ENCODE measurements at places on chromosomes 2 and 18.

- DNase-seq, result no peak
These were observed 67.3 kb downstream of the CLHC1 start for GRCh38 chr2:55164534-55165480.

DNA sequence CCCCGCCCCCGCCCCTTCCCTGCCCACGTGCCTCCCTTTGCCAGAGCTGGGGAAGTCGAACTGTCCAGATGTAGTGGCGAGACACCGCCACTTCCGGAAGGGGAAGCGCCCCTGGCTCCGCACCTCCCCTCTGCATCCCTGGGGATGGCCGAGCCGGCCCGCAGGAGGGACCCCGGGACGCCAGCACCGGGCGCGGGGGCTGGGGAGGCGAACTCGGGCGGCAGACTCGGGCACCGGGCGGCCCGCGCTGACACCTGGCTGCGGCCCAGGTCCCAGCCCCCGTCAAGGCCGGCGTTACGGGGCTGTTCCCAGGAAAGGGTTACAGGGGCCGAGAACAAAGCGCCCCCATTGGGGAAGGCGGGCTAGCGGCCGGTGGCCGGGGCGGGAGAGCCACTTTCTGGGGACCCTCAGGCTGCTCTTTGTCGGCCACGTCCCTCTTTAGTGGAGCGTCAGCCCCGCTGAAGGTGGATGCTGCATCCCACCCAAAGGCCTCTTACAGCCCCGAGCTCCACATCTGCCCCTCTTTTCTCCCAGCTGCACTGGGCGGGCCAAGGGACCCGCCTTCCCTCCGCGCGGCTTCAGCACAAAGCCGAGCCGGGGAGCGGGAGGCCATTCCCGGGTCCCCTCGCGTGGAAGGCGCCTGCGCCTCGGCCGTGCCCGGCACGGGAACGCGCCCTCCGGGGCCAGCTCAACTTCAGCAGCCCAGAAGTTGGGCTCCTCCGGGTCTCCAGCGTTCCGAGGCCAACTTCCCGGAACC, 1.3 kb downstream of the SDC1 start:
- DNase-seq, result no peak

DNA sequence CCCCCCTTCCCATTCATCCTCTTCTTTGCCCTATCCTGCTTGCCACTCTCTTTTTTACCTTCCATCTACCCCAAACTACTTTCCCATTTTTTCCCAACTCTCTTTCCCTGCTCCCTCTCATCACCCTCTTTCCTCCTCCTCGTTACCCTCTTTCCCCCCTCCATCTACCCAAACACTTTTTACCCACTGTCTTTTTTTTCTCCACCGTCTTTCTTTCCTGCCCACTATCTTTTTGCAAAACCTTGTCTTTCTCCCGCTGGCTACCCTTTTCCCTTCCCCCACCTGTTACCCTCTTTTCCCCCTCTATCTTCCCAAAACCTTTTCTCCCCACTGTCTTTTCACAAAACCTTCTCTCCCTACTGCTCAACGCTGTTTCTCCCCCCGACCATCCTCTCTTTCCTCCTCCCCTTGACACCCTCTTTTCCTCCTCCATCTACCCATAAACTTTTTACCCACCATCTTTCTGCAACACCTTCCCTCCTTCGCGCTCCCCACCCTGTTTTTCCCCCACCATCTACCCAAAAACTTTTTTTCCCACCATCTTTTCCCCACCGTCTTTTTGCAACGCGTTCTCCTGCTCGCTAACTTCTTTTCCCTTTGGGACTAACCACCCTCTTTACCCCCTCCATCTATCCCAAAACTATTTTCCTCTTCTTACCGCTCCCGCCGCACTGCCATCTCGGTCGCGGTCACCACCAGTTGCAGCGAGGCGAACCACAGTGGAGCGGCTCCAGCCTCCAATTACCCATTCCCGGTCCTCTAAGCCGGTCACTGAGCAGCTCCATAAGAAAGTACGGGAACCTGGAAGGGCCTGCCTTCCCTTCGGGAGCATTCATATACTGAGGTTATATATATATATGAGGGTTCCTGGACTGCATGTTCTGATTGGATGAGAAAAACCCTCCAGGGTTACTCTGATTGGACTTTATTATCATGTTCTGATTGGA, 15.0 kb downstream of the CCDC74A start:
- DNase-seq, result no peak

DNA sequence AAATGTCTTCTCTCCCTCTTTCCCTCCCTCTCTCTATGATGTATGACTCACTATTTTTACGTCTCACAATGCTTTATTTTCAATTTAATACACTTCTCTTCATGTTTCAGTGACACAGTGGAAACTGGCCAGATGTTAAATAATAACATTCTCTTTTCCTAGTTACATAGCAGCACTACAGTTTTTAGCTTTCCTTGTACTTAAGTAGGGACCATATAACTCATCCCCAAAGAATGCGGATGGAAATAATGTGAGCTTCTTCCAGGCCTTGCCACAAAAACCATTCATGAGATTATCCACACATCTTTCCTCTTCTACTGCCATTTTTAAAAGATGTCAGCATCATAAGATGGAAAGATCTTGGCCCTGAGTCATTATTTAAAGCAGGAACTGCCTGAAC, 789.4 kb downstream of the LRP1B start:
- DNase-seq, result no peak

DNA sequence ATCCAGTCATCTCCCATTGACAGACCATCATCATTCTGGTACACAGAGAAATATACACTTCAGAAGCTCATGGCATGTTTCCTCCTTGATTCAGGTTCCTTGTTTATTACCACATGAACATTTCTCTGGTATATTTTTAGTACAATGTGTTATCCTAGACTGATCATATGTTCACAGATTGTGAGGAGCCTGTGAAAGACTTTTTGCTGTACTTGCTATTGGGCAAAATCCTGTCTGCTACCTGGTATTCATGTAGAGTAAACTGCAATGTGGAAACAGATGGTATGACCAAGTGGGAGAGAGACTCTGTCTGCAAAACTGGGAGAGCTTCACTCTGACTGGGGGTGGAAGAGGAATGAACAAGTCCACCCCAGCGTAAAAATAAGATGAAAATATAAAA, 657.2 kb downstream of the IRS1 start:
- no peak for DNase-seq

DNA sequence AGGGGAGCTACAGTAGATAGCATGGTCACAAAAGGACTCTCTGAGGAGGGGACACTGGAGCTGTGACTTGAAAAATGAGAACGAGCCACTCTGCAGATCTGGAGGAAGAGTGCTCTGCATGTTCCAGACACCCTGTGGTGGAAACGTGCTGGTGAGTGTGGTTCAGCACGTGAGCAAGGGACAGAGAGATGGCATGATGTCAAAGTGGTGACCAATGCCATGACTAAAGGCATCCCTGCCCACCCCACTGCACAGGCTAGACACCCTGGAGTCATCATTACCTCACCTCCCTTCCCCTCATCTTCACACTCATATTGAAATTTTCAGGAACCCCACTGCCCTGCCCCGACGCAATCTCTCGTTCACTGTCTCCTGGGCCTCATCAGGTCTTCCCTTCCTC, 56.5 kb downstream of the SLC4A5 start:
- no peak for DNase-seq

GRCh38 chr18:58649966-58650816, 21.1 kb upstream of the MALT1 start:
- DNase-seq, result no peak

GRCh38 chr2:115505331-115505730, 1062.9 kb downstream of the DPP10 start:
- no peak for DNase-seq

- no peak for DNase-seq
These were observed 29.7 kb downstream of the NAB1 start for GRCh38 chr2:190678444-190679162.

DNA sequence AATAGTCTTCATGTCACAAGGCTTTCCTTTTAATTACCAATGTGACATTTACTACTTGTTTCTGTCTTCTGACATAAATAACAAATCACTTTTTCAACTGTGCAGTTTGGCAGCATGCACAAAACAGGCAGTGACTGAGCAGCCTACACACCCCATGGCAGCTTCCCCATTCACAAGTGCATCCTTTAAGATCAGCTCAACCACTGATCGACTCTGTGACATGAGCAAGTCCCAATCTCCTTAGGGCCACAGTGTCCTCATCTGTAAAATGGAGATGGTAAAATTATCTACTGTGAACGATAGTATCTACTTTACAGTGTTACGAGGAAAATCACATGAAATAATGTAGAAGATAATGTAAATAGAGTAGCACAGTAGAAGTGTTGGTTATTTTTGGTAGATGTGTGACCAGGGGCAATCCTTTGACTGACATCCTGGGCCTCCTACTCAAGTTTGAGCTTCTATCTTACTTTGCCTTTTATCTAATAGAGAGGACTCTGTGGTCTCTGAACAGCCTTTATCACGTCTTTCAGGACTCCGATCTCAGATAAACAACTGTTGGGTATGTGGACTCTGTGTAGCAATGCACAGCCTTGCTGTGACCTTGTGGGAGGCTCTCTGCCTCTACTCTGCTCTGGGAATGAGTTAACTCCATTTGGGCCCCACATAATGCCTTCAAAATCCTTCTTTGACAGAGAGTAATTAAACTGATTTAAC, 120.6 kb downstream of the PIGN start:
- DNase-seq, result no peak

DNA sequence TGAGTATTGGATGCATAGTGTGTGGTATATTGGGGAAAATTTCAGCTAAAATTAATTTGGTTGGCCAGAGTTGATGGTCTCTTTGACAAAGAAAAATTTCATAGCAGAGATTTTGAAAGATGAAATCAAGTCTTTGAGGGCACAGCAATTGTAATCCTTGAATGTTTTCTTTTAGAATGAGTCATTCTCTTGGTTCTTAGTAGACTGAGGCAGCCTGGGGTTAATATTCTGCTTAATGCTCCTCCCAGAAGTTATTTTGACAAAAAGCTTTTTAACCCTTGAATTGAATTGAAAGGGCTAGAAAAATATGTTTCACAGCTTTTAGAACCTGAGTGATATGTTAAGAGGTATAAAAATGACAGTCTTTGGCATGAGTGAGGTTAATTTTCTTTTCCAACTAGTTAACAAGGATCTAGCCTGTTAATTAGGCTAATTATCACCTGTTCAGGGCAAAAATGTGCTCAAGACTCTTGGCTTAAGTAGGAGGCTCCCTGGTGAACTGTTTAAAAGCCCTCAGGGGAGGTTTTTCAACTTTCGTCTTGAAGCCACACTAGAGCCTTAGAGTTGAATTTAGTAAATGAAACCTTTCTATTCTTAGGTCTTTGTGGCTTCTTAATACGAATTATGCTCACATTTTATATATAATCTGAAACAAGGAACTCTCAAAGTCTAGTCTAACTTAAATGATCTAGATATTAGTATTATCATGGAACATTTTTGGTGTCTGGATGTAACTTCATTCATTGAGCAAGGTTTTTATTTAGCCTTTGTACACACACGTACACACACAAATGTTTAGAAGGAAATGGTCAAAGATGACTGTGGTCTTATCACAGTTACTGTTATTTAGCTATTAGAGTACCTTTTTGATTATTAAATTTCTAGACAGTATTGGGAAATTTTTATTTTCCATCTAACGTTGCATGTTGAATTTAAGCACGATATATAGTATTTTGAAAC, 272.5 kb downstream of the ZNF407 start:
- DNase-seq, result no peak

DNA sequence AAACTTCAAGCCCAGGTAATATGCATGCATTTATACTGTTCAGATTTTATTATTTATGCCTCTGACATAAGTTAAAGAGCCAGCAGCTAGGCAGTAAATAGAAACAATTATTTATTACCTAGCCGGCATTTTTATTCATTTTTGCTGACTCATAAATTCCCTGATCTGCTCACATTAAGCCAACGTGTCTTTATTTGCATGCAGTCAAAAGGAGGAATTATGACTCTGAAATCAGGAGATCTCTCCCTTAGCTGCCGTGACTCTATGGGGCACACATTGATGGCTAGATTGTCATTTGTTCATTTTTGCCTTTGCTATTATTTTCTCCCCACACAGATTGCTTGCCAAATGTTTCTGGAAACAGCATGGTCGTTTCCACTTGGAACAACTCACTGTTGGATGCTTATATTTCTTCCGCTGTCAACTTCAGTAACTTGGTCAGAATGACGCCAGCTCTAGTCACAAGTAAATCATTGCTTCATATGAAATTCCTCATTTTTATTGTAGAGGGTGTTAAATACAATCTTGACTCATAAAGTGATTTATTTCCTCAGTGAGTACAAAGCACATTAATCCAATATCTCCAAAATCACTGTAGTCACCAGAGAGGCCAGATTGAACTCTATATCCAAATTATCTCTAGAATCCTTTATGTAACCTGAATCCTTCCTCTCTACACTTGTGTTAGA, 15.9 kb upstream of the ZBTB14 start:
- no peak for DNase-seq

GRCh38 chr2:117492209-117492851, 322.2 kb upstream of the DDX18 start:
- DNase-seq, result no peak

DNA sequence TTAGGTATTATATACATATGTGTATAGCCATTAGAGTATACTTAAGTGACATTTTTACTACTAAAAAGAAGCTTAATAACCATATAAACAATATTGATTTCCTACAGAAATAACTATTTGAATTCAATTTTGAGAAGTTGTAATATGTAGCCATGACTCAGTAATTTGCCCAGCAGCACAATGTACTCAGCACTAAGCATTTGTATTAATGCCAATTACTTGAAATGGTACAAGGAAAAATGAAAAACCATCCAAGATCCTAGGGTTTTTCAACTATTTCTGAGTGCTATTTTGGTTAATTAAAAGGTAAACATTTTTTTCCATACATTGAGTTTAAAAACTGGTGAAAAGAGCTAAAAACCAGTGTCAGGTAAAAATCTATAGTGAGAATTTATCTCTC, 324.0 kb downstream of the KCNJ3 start:
- DNase-seq, result no peak

GRCh38 chr2:232376260-232376659, 2.3 kb upstream of the ALPP start:
- DNase-seq, result no peak

GRCh38 chr2:160241251-160242137, 41.4 kb upstream of the ITGB6 start:
- no peak for DNase-seq

GRCh38 chr2:17208511-17208910, 309.7 kb downstream of the RAD51AP2 start:
- DNase-seq, result no peak

GRCh38 chr2:144524118-144525009, 4.4 kb upstream of the ZEB2 start:
- DNase-seq, result no peak

Data from stimulated activated CD4-positive, alpha-beta T cell treated with anti-CD3 and anti-CD28 coated beads, TNF-alpha, amount 100 ng/mL, for 4 hours (primary cell).